CD8-positive, alpha-beta memory T cell (primary cell): ENCODE measurements at places on chromosomes 1 and 21.

DNA sequence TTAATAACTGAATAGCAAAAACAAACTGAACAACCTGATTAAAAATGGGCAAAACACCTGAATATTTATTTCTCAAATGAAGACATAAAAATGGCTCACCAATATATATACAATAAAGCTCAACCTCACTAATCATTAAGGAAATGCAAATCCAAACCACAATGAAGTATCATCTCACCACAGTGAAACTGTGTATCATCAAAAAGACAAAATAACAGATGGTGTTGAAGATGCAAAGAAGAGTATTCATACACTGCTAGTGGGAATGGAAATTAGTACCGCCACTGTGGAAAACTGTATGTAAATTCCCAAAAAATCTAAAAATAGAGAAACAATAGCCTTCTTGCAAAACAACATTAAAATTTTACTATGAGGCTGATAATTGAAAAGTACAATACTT lies 1660.1 kb upstream of the B3GALT2 start:
- no peak for DNase-seq

- no peak for DNase-seq
These were observed 408.7 kb downstream of the NUF2 start for GRCh38 chr1:163730411-163730821.

DNA sequence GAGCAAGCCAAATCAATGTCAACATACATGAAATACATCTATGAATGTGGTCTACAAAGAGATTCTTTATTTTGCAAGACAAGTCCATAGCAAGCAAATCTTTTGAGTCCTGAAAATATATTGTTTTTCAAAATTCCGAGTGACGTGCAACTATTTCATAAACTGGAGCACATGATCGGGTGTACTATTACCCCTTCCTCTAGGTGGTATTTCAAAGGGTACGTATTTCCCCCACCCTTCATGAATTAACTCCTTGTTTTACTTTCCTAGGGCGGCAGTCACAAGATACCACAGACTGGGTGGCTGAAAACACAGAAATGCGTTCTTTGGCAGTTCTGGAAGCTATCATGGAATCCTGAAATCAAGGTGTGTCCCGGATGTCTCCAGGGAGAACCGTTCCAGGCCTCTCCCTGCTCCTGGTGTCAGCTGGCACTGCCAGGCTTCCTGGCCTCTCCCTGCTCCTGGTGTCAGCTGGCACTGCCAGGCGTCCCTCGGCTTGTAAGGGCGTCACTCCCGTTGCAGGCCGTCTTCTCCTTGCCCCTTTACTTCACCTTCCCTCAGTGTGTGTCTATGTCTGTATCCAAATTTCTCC lies 55.3 kb downstream of the RIPK4 start:
- DNase-seq, result no peak

GRCh38 chr1:46672696-46673095 lies 1.0 kb downstream of the TEX38 start:
- DNase-seq, result no peak

GRCh38 chr1:180269645-180270529 lies 39.8 kb downstream of the LHX4 start:
- DNase-seq, result no peak

DNA sequence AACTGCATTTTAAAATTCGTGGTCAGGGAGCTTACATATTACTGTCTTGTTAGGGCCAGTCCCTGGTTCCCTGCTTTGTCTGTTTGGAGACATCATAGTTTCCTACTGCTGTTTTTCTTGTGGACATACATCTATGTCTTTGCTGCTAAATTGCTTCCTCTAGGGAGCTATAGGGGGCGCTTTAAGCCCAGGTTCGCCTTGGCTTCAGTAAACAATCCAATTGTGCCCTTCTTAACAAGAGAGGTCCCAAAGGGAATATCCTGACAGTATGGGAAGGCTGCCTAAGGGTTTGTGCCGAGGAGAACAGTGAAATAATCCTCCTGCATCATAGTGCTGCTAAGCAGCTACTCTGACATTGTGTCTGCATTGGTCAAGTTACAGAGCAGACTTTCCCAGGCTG lies 112.5 kb downstream of the USH2A start:
- no peak for DNase-seq

GRCh38 chr1:201088395-201088794 lies 23.8 kb downstream of the CACNA1S start:
- DNase-seq, result no peak

GRCh38 chr1:212628046-212628445 lies 19.5 kb downstream of the ATF3 start:
- DNase-seq, result no peak

DNA sequence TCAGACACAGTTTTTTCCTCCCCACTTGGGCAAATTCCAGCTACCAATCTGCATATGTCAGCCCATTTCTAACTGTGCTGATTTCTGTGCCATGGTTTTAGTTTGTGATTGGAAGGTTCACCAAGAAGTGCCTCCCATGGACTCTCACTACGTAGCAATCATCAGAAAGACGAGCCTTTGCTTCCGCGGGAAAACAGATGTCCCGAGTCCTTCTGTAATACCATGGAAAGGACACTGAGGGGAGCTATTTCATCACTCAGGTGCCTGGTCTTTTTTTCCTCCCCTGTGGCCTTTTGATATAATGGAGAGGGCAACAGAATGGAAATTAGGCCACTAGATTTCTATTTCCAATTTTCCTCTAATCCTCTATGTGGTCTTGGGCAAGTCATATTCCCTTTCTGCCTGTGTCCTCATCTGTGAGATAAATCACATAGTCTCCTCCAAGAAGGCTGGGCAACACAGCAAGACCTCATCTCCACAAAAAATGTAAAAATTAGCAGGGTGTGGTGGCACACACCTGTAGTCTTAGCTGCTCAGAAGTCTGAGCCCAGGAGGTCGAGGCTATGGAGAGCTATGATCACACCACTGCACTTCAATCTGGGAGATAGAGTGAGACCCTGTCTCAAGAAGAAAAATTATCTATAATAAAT lies 24.8 kb downstream of the LEMD1 start:
- DNase-seq, result no peak

DNA sequence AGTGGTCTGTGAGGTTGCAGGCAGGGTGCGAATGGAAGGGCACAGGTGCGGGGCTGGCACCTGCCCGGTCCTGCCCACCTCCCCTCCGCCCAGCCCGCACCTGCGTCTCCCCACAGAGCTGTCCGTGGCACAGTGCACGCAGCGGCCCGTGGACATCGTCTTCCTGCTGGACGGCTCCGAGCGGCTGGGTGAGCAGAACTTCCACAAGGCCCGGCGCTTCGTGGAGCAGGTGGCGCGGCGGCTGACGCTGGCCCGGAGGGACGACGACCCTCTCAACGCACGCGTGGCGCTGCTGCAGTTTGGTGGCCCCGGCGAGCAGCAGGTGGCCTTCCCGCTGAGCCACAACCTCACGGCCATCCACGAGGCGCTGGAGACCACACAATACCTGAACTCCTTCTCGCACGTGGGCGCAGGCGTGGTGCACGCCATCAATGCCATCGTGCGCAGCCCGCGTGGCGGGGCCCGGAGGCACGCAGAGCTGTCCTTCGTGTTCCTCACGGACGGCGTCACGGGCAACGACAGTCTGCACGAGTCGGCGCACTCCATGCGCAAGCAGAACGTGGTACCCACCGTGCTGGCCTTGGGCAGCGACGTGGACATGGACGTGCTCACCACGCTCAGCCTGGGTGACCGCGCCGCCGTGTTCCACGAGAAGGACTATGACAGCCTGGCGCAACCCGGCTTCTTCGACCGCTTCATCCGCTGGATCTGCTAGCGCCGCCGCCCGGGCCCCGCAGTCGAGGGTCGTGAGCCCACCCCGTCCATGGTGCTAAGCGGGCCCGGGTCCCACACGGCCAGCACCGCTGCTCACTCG lies 23.3 kb downstream of the FTCD start:
- DNase-seq, result no peak

DNA sequence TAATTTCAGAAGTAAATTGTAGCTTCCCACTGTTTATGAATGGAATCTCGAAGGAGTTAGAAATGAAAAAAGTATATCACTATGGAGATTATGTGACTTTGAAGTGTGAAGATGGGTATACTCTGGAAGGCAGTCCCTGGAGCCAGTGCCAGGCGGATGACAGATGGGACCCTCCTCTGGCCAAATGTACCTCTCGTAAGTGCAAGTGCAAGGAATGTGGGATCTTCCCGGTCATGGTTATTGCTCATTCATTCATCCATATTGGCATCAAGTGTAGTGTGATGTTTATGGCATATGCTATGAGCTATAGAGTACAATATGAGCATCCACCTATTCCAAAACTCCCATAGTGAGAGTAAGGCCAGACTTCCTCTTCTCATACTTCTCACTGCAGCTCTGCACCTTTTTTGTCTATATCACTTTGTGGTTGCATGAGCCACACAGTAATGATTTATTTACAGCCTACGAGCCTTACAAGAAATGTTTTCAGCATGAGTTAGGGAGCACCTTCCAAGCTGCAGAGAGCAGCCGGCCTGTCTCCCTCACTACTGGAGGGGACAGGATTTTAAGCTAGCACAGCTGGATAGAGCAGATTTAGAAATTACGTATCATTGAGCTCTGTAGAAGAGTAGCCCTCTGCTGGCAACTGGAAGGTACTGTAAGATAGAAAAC lies 24.9 kb upstream of the CR1L start:
- DNase-seq, result no peak

- no peak for DNase-seq
These were observed 58.4 kb downstream of the VPS26C start for GRCh38 chr21:37208741-37209225.

- no peak for DNase-seq
These were observed 27.9 kb downstream of the RIMS3 start for GRCh38 chr1:40637470-40638007.

DNA sequence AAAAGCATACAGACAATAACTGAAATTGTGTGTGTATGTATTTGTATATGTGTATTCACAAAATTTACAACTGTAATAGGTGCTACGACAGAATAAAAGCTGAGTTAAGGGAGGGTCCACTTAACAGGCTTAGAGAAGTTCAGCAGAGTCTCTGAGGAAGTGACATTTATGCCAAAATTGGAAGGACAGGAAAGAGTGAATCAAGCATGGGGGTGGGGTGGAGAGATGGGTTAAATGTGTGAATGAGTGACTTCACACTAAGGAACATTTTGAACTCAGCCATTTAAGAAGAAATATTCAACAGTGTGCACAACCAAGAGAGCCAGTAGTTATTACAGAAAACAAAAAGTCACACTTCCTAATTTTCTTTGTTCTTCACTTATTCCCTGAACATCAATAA lies 53.8 kb upstream of the RGS1 start:
- no peak for DNase-seq

- DNase-seq, result no peak
These were observed 40.3 kb downstream of the DIRAS3 start for GRCh38 chr1:68010090-68010489.

GRCh38 chr1:222561656-222562055 lies 13.8 kb upstream of the HHIPL2 start:
- no peak for DNase-seq

- no peak for DNase-seq
These were observed 85.3 kb downstream of the LEPR start for GRCh38 chr1:65505547-65506300.

- no peak for DNase-seq
These were observed 233.1 kb downstream of the PAPPA2 start for GRCh38 chr1:176696109-176696508.

DNA sequence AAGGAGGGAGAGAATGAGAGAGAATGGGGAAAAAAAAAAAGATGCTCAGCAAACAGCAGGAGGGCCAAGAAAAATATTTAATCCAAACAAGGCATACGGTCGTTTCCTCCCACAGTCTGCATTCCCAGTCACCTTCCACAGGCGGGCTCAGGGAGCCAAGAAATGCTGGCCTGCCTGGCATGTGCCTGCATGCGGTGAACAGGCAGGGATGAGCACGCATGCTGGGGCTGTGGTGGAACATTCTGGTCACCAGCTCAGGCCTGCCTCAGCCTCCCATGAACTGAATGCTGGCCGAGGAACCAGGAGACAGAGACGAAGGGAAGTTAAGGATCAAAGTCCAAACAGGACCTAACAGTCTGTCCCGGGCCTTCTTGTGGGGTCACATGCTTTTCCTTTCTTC lies 335.3 kb downstream of the ASTN1 start:
- DNase-seq, result no peak

DNA sequence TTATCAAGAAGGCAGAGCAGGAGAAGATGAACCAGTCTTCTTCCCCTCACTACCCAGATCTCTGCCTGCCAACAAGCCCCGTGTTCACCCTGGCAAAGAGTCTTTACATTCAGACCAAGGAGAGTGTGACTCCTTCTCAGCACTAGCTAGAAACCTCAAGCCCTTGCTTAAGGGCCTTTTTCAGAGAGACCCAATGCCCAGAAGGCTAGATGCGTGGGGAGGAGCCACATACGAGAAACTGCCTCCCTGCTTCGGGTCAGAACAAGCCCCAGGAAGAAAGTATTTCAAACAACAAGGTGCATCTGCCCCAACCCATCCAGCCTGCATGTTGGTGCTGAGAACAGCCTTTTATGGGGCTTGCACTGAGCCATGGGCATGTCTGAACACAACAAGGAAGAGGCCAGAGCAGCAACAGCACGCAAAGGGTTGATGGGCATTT lies 152.7 kb upstream of the CAMK1G start:
- no peak for DNase-seq

DNA sequence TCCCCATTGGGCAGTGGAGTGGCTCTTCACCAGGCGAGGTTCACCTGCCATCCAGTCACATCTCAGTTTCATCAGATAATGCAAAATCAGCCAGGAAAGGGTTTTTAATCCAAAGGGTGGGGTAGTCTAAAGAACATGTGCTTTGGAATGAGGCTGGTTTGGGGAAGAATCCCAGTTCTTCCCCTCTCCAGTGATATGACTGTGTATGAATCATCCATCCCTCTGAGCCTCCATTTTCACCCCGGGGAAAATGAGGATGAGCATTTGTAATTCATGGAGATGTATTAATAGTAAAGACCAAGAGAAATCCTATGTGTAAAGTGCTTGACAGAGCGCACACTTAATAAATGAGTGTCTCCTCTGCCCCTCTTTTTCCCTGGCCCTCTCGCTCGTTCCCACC lies 215.1 kb upstream of the FGGY start:
- DNase-seq, result no peak

- DNase-seq, result no peak
These were observed 30.5 kb downstream of the SLC30A1 start for GRCh38 chr1:211548321-211549091.

GRCh38 chr1:160058087-160058486 lies 11.9 kb downstream of the KCNJ10 start:
- no peak for DNase-seq

- no peak for DNase-seq
These were observed 4.7 kb downstream of the TINAGL1 start for GRCh38 chr1:31580891-31581603.

- no peak for DNase-seq
These were observed 71.3 kb upstream of the CNTN2 start for GRCh38 chr1:204971517-204972336.

DNA sequence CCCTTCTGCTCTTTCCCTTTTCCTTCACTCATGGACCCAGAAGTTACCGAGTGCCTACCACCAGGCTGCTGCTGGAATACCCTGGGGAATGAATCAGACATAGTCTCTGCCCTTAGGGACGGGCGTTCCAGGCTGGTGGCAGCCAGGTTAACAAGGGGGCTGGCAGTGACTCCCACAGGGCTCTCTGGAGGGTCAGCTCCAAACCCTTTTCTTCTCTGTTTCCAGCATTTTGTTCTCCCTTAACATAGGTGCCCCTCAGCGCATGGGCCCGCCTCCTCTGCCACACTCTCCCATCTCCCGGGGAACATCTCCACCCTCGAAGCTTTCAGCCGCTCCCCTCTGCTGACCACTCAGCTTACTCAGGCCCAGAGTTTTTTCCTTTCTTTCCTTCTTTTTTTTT lies 62.9 kb upstream of the LRP8 start:
- no peak for DNase-seq

GRCh38 chr21:39568361-39568760 lies 44.4 kb upstream of the B3GALT5 start:
- no peak for DNase-seq

- no peak for DNase-seq
These were observed 14.1 kb downstream of the PEA15 start for GRCh38 chr1:160219062-160219929.
